ENCODE measurements at places on chromosomes 5 and 9.

- peak; percentile 81 for DNase-seq
Measured at GRCh38 chr5:150615141-150615699, 25.2 kb upstream of the SYNPO start.

DNA sequence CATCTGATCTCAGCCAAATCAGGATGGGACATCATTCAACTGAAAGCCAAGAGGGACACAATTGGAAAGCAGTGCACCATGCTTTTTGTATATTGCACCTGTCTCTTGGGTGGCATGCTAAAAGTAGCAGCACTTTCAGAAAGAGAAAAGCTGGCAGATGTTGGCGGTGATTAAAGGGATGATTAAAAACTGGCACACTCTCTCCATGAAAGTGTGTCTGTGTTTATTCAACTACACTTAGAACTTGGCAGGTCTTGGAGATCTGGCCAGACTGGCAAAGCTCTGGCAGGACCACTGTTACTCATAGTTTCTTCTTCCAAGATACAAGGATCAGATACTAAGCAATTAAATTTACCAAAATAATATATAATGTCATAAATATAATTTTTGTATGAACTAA lies 112.9 kb upstream of the ELAVL2 start:
- no peak for DNase-seq

DNA sequence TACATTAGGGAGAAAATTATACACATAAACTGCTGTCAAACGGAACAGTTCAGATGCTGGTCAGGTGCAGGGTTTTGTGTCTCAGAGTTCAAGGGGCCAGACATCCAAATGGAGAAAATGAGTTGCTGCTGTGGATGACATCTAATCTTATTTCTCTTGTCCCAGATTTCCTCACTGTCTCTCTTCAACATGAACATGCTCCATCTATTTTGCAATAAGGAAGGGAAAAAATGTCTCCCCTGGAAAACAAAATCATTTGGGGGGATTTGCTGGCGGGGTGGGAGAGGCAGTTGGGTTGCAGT lies 51.2 kb downstream of the SHB start:
- DNase-seq = no peak

- DNase-seq = no peak
Measured at GRCh38 chr5:125526966-125527365, 780.5 kb upstream of the ZNF608 start.

DNA sequence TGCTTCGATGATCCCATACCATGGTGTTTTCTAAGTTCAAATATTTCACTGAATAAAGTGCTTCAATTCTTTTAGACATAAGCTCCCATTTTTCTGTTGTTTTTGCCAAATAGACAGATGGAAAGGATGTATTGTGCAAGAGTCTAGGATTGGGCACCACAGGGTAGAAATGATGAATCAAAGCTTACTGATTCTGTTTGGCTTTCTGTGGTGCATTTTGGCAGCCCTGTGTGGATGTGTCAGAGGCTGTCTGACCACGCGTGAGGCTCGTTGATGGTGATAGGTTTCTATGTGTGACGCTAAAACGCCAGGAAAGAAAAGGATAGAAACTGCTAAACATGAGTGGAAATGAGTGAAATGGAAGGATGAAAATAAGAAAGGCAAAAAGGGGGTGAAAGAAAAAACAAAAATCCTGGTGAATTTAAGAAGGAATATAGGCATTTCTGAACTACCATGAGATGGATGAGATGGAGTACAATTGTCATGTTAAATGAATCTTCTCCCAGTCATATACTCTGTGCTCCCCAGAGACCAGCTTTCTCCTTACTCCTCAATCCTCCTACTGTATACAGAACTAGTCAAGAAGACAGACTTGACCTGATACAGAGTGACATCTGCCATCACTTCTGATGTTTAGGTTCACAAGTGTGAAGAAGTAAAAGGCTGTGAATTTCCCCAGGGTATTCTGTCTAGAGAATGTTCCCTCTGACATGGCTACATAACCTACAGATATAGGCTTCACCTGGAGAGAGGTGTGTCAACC lies 54.4 kb downstream of the ANKH start:
- DNase-seq = no peak

DNA sequence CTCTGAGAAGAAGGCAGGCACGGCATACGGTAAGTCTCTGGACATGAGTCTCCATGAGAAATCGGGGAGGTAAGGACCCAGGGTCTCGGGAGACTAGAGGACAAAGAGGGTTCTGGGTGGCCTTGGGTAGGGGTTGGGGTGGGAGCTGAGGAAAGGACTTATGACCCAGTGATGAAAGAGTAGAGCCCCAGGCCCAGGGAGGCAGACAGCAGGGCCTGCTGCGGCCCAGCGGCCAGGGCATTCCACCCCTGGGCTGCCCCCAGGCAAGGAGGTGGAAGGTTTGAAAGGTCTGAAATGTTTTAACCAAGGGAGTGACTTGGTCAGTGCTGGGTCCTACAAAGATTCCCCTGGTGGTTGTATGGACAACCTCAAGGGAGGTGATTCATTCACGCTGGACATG lies 89.1 kb downstream of the CRB2 start:
- DNase-seq = no peak

- no peak for DNase-seq
Measured at GRCh38 chr9:7011395-7012067, 253.8 kb downstream of the KDM4C start.

DNA sequence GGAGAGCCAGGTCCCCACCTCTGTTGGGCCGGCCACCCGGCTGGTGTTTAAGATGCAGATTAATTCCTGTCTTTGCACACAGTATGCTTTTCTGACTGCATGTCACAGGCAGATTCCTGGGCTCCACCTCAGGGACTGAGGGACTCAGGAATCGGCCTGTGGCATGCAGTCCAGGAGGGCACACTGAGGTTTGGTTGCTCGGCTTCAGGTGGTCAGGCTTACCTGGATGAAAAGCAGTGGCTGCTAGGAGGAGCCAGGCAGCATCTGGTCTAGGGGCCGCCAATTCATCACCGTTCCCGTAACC lies 1.1 kb downstream of the WDR5 start:
- DNase-seq = no peak

DNA sequence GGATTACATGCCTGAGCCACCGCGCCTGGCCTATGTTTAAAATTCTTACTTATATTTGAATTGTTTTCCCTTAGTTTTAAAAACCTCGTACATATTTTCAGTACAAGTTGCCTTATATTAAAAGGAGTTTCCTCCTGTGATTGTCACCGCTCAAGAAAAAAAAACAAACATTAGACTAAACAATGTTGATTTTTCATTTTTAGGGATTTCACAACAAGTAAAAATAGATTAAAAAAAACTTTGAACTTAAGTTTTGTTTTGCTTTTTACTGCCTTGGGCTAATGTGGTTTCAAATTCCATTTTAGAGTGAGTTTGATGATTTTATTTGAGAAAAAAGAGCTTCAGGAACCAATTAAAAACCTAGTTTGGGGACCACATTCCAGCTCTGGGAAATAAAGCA lies 1196.6 kb upstream of the CDH18 start:
- DNase-seq = no peak

DNA sequence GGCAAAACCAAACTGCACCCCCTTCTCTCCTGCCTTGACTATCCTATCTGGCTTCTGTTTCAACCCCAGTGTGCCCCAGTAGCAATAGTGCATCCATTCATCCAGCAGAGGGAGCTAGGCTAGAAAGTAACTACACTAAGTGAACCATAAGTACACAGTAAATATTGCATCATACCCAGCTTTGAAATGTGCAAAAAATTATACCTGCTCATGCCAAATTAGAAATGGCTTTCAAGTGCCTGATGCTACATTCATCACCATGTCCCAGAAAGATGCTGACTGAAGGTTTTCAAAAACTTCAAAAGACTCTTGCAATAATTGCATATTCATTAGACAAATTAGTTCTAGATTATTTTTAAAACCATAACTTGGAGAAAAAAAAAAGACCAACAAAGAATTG lies 153.5 kb downstream of the PRELID2 start:
- DNase-seq = peak; percentile 39

DNA sequence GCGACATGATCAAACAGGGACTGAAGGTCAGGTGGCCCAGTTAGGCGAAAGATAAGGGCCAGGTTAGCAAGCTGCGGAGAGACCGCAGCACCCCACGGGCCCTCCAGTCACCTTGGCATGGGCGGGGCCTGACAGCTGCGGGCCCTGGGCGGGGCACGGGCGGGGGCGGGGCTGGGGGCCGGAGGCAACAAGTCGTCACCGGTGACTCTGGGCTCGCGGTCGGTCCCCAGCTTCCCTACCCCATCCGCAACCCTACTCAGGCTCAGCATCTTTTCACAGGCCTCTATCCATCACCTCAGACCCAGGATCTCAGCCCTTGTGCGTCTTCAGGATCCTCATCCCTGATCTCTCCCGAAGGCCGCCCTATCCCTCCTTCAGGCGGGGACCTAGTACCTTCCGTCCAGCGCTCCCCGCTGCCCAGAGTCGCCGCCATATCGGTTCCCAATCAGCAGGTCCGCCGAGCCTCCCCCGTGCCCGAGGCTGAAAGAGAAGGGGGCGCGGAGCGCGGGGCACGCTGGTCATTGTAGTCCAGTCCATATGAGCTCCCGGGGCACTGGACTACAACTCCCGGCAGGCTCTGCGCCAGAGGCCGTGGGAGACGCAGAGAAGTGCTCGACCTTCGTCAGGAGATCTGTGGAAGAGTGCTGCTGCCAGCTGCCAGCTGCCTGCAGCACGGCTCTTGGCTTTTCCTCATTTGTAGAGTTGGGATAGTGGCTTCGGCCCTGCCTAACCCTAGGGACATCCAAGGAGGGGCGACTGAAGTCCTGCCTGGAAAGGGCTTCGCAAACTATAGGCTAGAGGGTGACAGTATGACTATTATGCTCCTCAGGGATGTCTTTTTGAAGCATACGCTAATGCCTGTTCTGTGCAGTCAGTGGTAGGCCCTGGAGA lies at the start of gene DNAJC18:
Gene DNAJC18 (minus strand): TSS at position 513 of the 891 bp plus-strand sequence. CDS start 80 bp downstream, at position 433.
- DNase-seq = peak; percentile 98

- no peak for DNase-seq
Measured at GRCh38 chr9:18756712-18757125, 276.3 kb downstream of the SAXO1 start.

DNA sequence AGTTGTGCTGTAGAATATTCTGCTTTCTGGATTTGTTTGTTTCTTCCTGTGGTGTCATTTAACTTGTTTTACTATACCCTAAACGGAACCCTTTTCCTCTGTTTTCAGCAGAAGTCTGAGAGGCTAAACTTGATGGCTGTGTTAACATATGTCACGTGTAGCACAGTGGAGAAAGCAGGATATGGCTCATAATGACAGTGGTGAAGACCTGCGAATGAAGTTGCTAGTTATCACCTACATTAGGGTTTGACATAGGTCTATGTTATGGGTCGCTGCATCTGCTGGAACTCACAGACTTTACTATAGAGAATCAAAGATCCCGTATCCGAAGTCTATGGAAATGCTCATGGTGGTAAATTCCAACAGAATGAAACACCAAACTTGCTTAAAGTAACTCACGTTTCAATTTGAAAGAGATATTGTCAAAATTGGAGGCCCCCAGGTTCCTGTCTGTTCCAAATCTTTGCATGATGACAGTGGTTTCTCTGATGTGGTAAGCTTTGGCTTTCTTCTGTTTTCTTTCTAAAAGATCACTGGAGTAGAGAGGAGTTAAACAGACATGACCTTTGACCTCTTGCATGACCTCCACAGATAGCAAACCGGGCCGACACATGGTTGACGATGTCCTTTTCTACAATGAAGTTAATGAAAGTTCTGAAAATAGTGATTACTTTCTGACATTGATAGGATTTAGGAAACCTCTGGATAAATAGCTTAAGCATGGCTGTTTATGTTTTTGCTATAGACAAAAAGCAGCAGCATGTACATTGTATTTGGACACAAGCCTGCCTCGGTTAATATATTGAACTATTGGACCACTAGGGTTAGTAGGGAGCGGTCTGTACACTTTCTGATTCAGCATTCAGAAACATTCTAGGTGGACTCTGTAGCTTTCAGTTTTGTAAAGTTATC lies 3.1 kb upstream of the CATSPER3 start:
- no peak for DNase-seq

DNA sequence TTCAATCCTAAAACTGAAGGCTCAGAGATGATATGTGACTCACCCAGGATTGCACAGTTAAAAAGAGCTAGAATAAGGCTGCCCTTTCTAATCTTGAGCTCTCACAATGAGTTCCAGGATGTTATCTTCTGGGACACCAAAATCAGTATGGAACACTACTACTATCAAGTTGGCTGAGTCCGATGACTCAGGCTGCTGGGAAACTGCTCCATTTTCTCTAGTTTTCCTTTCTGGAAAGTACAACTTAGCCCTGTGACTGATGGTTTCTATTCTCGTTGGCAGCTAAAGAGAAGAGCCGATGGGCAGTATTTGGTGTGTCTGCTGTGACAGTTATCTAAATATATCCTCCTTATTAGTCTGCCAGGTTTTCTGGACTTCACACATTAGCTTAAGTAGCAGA lies 37.9 kb upstream of the DPYSL3 start:
- DNase-seq = no peak

- DNase-seq = no peak
Measured at GRCh38 chr9:111632060-111632459, 926 bp downstream of the DNAJC25 start.

DNA sequence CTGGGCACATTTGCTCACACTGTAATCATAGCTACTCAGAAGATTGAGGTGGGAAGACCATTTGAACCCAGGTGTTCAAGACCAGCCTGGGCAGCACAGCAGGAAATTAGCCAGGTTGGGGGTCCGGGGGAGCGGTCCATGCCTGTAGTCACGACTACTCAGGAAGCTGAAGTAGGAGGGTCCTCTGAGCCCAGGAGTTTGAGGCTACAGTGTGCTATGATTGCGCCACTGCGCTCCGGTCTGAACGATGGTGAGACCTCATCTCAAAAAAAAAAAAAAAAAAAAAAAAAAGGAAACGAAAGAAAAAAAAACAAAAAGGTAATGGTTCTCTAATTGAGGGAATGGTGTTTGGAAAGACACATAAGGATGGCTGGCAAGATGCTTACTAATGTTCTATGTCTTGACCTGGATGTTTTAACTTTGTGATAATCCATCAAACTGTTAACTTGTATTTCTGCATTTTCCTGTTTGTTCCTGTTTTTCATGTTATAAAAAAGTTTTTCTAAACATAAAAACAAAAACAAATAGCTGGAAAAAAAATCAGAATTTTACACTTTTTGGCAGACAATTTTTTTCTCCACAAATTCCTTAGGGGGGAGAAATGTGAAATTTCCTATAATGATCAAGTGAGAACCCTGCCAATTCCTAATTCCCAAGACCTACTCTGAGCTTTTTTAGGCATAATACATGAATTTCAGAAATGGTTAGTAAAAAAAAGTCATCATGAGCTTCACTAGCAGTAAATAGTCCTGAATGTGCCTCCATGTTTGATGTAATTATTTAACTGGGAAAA lies 96.9 kb downstream of the DENND1A start:
- DNase-seq = no peak

GRCh38 chr5:42912184-42912798 lies 100.6 kb upstream of the SELENOP start:
- DNase-seq = no peak

- DNase-seq = no peak
Measured at GRCh38 chr9:88791105-88791805, 200.0 kb upstream of the S1PR3 start.

- peak; percentile 79 for DNase-seq
Measured at GRCh38 chr5:176817841-176818377, 7.5 kb downstream of the UNC5A start.
